Left forelimb (tissue), 1 donor: ENCODE measurements at places on chromosomes 7 and 10.

DNA sequence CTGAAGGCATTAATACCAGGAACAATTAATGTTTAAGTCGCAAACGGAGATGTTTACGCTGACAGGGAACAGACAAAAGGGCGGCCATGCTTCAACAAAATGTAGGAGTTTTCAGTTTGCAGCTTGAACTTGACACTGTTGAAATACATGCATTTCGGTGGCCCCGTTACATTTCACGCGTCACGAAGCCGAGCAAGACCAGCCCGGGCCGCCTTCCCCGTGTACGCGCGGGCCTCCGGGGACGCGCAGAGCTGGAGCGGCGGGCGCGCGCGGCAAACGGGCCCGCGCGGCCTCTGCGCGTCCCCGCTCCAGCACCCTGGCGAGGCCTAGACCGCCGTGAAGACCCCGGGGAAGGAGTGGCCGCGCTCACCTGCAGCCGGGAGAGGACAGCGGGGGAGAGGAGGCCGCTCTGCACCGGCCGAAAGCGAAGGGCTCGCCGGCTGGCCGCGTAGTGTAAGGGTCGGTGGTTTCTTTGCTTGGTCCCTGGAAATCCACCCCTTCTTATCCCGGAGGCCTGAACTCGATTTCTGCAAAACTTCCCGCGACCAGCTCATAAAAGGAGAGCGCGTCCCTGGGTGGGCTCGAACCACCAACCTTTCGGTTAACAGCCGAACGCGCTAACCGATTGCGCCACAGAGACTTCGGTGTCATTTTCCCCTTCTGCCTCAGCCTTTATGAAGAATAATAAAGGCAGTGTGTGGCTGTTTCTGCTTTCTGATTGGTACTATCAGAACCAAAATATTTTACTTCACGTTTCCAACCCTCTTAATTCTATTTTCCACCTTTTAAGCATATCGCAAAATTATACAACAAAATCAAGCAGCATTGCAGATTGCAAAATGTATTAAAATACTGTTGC lies 11.4 kb upstream of the EBLN1 start:
- DNase-seq = peak; percentile 97

DNA sequence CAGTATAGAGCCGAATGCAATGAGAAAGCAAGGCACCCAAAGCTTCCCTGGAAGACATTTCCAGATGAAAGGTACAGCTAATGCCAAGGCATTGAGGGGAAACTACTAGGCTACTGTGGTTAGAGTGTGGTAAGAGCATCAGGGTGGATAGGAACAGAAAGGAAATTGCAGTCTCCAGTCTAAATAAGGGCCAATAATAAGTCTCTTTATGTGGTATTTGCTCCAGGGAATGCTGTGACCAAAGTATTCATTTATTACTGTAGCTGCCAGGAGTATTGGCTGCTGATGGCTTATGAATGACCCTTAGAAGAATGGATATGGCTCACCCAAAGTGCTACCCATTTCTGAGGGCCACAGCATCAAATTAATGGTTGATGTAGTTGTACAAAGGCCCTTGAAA lies 30.1 kb upstream of the POT1 start:
- DNase-seq = no peak

- peak; percentile 83 for DNase-seq
Observed at GRCh38 chr7:39709768-39710311, 86.5 kb downstream of the RALA start.

GRCh38 chr7:47188653-47189315 lies 393.1 kb downstream of the TNS3 start:
- no peak for DNase-seq

GRCh38 chr7:34879871-34880270 lies 157.4 kb downstream of the DPY19L1 start:
- no peak for DNase-seq

DNA sequence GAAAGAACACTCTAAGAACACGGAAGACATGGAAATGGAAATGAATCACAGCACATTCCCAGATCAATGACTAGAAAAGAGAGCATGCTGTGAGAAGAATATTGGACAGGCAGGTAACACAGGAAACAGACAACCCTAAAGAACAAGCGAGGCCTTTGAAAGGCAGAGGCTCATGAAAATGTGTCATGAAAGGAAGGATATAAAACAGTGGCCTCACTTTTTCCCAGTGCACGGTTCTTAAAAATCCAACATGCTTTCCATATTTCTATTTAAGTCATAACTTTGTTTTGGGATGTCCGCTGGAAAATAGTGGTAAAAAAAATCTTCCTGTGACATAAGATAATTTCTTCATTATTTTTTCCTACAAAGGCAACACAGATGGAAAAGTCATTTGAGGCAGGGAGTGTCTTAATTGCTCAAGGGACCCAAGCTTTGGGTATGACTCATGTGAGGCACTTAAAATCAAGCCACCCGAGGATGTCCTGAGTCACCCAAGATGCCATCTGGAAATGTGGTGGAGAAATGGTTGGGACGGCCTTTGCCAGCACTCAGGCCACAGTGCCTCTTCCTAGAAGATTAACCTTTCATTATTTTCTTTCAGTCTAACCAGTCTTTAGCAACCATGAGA lies 17.0 kb downstream of the ITIH5 start:
- no peak for DNase-seq

DNA sequence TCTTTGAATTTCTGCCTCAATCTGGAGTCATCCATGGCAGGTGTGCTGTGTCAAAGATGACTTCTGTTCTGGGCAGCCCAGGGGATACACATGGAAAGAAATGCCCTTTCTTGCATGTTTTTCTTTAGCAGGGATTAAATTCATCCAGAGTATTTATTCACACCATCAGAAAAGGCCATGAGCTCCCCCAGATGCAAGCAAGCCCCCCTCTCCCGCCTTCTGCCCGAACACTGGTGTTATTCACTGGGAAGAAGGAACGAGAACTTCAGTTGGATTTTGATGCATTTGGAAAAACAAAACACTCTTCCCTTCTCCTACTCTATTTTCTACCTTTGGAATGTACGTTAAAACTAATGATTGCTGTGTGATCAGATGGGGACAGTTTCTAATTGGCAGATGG lies 1.4 kb downstream of the PLPP4 start:
- no peak for DNase-seq

DNA sequence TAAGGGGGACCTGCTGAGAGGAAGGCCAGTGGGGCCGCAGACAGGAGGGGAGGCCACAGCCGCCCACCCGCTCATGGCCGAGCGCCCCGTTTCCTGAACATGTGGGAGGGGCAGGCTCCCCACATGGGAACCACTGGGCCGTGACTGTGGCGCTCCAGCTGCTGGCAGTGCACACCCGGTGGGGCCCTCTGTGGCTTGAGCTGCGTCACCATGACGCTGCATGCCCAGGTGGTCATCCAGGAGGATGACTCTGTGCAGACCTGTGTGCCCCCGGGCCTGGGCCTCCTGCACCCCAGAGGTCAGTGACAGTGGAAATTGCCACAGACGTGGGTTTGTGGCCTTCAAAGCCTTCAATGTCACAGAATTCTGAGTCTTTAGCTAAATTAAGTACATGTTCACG lies 85.1 kb downstream of the MGMT start:
- no peak for DNase-seq

DNA sequence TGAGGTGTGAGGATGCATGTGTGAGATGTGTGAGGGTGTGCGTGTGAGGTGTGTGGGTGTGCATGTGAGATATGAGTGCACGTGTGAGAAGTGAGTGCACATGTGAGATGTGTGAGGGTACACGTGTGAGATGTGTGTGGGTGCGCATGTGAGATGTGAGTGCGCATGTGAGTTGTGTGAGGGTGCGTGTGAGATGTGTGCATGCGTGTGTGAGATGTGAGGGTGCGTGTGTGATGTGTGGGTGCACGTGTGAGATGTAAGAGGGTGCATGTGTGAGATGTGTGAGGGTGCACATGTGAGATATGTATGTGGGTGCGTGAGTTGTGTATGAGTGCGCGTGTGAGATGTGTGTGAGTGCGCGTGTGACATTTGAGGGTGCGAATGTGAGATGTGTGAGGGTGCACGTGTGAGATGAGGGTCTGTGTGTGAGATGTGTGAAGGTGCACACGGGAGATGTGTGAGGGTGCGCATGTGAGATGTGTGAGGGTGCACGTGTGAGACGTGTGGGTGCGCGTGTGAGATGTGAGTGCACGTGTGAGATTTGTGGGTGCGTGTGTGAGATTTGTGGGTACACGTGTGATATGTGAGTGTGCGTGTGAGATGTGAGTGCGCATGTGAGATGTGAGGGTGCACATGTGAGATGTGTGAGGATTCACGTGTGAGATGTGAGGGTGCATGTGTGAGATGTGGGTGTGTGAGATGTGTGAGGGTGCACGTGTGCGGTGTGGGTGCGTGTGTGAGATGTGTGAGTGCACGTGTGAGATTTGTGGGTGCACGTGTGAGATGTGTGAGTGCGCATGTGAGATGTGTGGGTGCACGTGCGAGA lies 30.5 kb downstream of the PPIF start:
- no peak for DNase-seq

DNA sequence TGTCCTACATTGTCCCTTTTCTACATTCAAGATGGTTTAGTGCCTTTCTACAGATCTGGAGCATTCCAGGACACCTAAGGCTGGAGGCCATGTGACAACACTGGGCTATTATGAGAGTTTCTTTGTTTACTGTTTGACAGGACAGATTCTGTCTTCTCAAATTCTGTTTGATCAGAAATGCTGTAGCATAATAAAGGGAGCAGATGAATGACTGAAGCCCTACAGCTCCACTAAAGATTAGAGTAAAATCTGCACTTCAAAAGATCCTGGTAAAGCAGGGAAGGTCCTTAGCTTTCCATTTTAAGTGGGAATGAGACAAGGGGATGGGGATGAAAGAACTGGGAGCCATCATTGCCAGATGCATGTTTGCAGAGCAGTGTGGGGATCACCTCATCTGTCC lies 38.4 kb downstream of the TMEM229A start:
- no peak for DNase-seq

- DNase-seq = no peak
Observed at GRCh38 chr7:4713183-4713784, 31.2 kb downstream of the FOXK1 start.

- DNase-seq = peak; percentile 86
Observed at GRCh38 chr7:116525913-116526861, 1.4 kb downstream of the CAV1 start.

DNA sequence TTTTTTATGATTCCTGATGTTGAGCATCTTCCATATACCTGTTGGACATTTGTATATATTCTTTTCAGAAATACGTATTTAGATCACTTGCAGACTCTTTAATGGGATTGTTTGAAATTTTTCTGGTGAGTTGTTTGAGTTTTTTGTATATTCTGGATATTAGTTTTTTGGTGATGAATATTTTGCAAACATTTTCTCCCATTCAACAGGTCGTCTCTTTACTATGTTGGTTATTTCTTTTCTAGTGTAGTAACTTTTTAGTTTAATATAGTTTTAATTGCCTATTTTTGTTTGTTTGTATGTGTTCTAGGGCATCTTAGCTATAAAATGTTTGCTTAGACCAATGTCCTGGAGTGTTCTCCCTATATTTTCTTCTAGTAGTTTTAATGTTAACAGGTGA lies 72.7 kb downstream of the ZWINT start:
- DNase-seq = no peak

DNA sequence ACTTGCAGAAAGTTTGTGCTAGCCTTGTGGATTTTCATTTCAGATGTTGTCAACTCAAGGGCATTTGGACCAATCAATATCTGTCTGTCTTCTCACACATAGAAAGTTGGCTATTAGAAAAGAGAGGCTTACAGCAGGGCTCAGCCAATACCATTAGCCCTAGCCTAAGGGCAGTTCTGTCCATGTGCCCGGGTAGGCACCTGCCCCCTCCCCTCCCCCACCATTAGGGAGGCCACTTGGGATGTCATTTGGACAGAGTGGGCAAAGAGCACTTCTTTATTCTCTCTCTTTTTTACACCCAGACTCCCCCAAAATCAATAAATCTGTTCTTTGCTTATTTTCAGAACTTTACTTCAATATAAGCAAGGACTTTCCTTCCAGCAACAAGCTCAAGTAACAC lies 188.5 kb upstream of the MKI67 start:
- DNase-seq = peak; percentile 12

GRCh38 chr10:102119417-102120141 lies 589 bp downstream of the LDB1 start:
- DNase-seq = no peak

DNA sequence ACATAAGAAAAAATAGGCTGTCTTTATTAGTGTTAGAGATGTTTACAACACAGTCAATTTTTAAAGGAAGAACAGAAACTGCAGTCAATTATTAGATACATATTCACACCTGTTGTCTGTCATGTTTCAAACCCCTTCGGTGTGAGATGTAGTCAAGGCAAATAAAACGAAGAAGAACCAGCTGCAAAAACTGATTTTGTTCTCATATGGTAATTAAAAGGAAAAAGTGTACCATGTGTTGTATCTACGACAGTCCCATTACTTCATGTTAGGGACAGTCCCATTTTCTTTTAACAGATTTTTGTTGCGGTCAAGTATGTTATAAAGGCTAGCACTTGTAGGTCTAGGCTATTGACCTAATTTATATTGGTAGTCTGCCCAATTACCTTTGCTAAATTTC lies 149.4 kb downstream of the LRRN3 start:
- DNase-seq = no peak

DNA sequence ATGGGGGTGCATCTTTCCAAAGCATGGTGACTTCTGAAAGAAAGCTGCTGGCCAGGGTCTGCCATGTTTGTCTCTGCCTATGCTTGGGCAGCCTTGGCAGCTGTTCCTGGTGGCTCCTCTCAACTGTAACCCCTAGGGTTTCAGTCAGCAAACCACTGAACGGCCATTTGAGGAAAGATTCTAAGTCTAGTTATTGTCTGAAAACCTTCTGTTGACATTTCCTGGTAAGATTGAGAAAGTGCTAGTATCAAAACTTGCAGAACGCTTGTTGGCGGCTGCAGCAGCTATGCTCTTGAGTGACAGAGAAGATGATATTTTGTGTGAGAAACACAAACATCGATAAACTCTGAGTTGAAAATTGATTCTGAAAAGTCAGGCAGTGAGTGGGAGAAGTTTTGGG lies 523.1 kb downstream of the LRMDA start:
- no peak for DNase-seq

- no peak for DNase-seq
Observed at GRCh38 chr10:10368951-10369576, 648.6 kb upstream of the CELF2 start.

- DNase-seq = no peak
Observed at GRCh38 chr7:44846816-44847508, 925 bp downstream of the H2AZ2 start.

DNA sequence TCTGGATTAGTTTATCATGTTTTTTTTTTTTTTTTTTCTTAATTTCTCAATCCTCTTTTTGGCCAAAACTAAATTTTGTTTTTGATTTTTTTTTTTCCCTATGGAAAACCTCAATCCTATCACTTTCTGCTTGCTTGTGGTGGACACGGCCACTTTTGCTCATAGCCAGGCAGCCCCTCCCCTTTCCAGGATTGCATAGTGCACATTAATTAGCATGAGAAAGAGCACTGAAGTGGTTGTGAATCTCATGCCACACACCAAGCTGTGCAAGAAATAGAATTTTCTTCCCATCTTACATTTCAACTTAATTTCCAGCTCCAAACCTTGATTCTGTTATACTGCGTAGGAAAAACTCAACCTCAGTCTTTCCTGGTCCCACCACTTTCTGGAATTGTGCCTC lies 34.6 kb downstream of the MGAM2 start:
- no peak for DNase-seq

DNA sequence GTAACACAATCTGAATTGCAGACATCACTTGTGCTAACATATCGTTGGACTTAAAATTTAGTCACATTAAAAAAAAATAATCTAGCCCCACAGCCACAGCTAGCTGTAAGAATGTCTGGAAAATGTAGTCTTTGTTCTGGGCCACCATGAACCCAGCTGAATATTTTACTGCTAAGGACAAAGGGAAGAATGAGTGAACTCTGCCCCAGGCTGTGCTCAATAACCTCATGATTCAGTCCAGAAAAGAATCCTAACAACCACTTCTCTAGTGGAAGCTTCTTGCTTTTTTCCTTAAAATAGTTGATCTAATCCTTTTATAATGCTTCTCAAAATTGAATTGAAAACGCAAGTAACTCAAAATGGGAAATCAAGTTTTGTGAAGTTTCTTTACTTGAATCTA lies 25.6 kb upstream of the SOSTDC1 start:
- DNase-seq = no peak
